ENCODE measurements at places on chromosomes 6 and 20.

DNA sequence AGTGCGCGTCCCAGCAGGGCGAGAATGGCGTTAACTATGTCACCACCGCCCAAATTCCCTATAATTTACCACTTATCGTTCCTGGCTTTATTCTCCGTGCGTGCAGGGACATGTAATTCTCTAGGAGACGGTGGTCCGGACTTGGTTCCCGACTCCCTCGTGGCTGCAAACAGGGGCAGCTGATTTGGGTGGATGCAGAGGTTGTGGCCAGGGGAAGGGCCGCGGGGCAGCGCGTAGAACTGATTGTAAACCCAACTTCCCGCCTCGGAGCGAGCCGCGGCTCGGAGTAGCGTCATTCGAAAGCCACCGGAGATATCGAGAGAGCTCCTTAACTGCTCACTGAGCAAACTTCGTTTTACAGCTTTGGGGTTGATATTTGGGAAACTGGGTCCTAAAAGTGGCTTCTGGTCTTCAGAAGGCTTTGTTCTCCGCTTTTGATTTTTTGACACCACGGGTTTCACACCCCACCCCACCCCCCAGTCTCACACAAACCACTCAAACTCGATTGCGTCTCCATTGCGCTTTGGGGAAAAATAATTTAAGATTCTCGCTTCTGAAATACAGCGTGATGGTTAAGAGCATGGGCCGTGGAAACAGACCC lies 17.5 kb upstream of the ZSCAN9 start:
- no peak for DNase-seq

- DNase-seq, result no peak
These were observed 34.3 kb downstream of the FYN start for GRCh38 chr6:111838749-111839484.

GRCh38 chr6:89310929-89311328 lies 4.2 kb downstream of the GABRR2 start:
- peak; percentile 25 for DNase-seq

DNA sequence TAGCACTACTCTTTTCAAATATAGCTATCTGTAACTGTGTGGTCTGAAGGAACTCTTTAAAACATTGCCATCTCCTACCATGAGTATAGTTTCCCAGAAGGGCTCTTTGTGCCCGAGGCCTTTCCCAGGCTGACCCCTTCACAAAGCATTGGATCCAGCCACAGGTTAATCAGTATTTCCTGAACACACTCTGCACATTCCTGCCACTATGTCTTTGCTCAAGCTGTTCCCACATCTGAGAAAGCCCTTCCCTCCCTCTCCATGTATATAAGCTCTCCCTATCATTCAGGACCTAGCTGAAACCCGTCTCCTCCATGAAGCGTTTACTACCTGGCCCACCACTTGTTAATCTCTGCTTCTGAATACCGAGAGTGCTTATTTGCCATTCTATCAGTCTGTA lies 47.8 kb upstream of the PKHD1 start:
- DNase-seq, result no peak

- DNase-seq, result no peak
These were observed 54.5 kb upstream of the DACT2 start for GRCh38 chr6:168374051-168374502.

- no peak for DNase-seq
These were observed 22.7 kb downstream of the CYP24A1 start for GRCh38 chr20:54151075-54151439.

DNA sequence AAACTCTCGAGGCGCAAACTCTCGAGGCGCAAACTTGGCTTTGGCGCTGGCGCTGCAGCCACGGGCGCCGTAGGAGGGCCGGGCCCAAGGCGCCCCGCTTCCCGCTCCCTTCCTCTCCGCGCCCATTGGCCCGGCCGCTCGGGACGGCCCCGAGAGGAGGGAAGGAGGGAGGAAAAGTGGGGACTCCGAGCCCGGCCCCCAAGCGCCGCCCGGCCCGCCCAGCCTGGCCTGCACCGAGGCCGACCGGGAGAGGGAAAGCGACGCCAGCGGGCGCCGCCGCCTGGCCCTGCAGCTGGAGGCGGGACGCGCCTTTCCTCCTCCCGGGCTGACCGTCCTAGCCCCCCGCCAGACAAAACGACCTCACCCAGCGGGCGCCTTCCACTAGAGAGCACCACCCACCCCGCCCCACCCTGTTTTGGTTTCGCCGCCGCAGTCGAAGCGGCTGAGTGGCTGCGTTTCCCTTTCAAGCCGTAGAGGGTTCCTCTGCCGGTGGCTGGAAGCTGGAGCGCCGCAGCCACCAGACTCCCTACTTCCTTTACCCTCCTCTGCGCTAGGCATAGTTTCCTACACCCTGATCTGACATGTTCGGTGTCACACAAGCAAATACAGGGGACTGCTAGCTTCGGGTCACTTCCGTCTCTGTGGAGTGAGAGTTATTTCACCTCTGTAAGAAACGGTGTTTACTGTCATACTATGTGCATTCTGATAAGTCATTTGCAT lies at the start of gene MBOAT1:
Gene MBOAT1, minus strand, starts transcription at position 78 of the 720 bp plus-strand sequence. CDS start 235 bp downstream, outside the sequence.
- DNase-seq, result peak; percentile 73

GRCh38 chr6:149234051-149234962 lies 83.2 kb upstream of the TAB2 start:
- no peak for DNase-seq

GRCh38 chr20:54364365-54364764 lies 111.0 kb upstream of the DOK5 start:
- DNase-seq, result no peak

- no peak for DNase-seq
These were observed 18.8 kb downstream of the LATS1 start for GRCh38 chr6:149699150-149699549.

- no peak for DNase-seq
These were observed 23.9 kb downstream of the PNLDC1 start for GRCh38 chr6:159823953-159824352.

GRCh38 chr6:18260448-18261106 lies 3.8 kb downstream of the DEK start:
- DNase-seq, result no peak

DNA sequence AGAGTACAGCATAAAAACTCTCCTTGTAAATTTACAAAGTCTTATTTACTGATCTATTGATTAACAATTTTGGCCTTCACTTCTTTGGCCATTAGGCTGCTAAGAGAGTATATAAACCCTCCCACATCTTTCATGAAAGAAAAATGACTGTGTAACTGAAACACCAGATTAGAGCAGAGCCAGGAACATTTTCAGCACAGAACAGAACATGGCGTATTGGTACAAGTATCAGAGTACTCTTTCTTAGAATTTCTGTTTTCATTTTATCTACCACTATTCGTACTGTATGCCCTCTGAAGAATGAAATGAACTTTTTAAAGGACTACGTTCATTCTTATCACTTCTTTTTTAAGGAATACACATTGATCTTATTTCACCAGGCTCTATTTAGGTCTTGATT lies 550.2 kb downstream of the ADGRB3 start:
- DNase-seq, result no peak

- DNase-seq, result no peak
These were observed 60.6 kb upstream of the IL20RA start for GRCh38 chr6:137105375-137105774.

GRCh38 chr20:17612287-17612991 lies 42.6 kb downstream of the DSTN start:
- DNase-seq, result peak; percentile 12

GRCh38 chr20:40521962-40522361 lies 167.1 kb downstream of the MAFB start:
- DNase-seq, result no peak

DNA sequence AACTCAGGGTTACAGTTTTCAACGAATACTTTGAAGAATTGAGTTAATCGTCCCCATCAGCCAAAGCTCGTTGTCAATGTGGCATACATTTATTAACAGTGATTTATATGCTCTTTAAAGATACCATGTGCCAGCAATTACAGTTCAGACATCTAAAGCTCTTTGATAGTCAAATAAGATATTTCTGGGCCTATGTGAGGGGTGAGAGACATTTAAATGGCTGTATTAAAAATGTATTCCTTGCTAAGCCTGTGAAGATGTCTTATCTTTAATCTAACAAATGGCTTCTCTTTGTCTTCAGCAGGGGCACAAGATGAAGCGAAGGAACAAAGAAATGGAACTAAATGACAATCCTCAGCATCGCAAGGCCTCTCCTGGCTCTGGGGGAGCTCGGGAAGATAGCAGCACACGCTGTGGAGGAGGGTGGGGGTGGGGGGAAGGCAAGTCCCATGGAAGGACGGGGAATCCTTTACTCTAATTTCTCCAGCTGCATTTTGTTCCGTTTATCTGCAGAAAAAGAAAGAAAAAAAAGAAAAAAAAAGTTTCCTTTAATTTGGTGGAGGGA lies 523.6 kb downstream of the KIF16B start:
- DNase-seq, result no peak

DNA sequence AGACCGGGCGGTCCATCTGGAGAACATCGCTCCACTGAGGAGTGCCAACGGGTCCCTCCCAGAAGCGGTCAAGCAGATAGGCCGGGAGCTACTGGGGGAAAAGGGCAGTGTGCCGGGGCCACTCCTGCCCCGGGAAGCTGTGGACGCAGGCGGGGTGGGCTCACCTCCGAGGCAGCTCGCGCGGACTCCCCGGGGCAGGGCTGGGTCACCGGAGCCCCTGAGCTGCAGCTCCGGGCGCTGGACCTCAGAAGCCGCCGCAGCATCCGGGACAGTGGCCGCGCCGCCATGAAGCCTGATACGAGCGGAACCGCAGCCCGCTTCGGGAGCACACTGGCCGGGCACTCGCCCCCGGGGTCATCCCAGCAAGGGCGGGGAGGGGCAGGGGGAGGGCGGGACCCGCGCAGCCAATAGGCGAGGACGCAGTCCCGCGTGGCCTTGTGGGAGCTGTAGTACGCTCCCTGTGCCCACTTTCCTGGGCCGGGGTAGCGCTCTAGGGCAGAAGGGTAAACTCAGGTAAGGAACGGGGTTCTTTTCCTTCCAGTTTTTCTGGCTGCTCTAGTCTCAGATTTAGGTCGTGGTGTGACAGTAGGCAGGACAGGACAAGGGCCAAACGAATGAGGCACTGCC lies at the start of gene MOCS1:
Gene MOCS1, minus strand, starts transcription at position 332 of the 627 bp plus-strand sequence. Its CDS starts 45 bp downstream, at position 287.
- DNase-seq, result peak; percentile 61

DNA sequence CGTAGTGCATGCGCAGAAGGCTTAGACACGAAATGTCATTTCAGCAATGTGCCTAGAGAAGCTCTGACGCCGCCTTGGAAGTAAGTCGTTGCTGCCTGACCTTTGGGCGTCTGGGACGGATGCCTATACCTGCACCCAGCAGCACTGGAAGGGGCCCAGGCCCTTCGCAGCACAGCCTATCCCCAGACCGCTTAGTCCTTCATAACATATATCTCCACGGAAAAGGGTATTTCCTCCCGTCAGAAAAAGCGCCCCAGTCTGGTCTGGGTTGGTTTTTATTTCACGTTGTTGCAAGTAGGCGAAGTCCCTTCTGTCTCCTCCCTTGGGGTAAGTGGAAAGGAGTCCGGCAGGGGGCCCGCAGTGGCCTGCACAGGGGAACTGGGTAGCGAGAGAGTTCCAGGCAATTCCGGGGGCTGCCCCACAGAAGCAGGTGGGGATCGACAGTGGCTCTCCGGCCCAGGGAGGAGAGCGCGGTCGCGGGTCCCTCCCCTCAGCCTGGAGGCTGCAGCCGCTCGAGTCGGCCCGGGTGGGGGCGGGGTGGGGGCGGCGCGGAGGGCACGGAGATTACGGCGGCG lies 559 bp upstream of the EYA4 start:
- DNase-seq, result no peak

DNA sequence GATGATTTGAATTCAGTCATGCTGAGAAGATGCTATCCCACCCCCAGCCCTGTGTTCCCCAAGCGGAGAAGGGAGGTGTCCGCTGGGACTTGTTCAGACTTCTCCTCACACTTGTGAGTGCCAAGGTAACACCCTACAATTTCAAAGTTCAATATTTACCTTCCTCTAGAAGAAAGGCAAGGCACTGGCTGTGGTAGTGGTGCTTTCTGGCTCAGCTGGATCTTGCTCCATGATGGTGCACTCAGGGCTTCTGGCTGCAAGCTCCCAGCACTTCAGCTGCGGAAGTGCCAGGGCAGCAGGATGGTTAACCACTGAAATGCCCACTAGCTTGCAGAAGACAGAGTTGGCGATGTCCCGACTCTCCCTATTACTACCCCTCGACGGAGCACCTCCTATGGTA lies 135.4 kb downstream of the MTFR2 start:
- no peak for DNase-seq

DNA sequence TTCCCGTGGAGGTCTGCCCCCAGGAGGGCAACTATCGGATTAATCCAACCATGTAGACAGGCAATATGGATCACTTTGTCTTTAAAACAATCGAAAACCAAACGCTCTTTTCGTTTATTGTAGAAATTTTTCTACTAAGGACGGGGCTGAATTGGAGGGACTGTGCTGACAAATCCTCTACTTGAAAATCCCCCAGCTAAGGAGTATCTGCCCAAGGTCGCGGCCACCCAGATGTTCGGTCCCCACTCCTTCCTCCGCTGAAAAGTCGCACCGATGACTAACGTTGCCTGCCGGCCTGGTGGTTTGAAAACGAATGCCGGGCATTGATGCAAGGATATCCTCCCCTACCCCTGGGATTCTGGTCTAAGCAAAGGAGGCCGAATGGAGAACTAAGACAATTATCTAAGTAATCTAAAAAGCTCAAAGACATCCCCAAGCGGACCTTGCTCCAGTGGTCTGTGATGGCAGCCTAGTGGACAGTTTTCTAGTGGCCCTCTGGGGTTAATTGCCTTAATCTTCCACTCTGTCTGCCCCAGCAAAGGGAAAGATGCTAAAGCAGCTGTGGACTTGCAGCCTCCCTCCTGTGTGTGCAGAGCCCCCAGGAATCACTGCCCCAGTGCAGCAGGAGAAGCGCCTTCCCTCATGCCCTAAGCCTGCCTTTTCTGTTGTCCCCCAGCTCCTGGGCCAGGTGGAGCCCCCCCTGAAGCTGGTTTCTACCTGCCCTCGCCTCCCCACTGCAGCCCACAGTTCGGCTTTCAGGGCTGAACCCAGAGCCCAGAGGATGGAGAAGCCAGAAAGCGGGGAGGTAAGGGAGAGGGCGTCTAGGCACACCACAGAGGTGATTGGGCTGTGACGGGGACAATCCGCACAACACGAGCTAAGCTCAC lies 3.6 kb upstream of the FOXC1 start:
- no peak for DNase-seq

- no peak for DNase-seq
These were observed 12.5 kb downstream of the PRIM2 start for GRCh38 chr6:57329933-57330332.

- DNase-seq, result no peak
These were observed 105.6 kb downstream of the PREX1 start for GRCh38 chr20:48722002-48722731.

DNA sequence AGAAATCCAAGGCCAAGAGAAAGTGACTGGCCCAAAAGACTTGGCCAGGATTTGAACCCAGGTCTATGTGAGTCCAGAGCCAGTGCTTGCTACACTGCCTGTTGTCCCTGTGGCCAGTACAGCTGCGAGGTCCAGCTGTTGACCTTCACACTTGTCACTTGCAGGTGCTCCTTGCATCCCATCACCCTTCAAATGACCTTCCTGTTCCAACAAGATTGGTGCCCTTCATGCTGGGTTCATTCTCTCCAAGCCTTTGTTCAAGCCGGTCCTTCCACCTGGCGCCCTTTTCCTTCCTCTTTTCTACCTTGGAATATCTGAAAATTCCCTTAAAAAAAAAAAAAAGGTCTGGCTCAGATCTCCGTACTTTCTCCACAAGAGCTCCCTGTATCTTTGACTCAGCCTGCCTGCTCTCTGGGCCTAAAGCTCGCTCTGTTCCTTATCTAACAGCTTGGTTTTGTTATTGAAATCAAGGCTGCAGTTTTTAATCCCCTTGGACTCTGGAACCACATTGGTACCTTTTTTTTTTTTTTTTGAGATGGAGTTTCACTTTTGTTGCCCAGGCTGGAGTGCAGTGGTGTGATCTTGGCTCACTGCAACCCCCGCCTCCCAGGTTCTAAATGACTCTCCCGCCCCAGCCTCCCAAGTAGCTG lies 22.2 kb upstream of the MRPS18A start:
- no peak for DNase-seq

All from NCI-H524 (cell line).